Stimulated activated CD8-positive, alpha-beta memory T cell treated with anti-CD3 and anti-CD28 coated beads, Interleukin-12 subunit alpha, Interleukin-12 subunit beta, amount 100 ng/mL, for 1 hour (primary cell): ENCODE measurements at places on chromosomes 3 and 15.

DNA sequence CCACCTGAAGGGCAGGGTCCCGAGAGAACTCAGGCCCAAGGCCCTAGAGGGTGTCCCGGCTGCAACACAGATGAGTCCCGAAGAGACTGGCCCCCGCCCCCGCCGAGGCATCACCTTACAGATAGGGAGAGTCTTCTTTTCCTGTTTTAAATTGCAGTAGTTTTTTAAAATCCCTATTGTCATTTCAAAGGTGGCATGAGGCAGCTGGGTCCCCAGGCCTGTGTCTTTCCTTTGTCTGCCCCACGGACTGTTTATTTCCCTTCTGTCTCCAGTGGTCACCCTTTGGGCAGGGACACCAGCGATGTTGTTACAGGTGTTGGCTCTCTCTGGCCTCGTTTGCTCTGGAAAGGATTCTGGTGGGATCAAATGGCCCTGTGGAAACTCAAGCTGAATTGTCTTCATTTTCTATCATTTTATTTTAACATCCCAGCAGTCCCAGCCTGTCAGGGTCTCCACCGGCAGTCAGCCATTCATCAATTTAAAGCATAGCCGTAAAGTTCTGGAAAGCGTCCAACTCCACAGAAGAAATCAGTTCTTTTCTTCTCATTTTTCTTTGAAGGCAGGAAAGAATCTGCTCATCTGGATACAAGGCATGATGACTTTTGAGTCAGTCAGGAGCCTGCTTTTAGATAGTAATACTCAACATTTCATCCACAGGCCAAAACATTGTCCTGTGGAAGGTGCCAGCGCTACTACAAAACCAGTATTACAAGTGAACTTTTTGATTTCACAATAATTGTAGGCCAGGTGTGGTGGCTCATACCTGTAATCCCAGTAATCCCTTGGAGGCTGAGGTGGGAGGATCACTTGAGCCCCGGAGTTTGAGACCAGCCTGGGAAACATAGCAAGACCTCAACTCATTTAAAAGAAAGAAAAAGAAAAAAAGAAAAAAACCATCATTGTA lies 96.2 kb downstream of the HES1 start:
- no peak for DNase-seq

- DNase-seq = no peak
Measured at GRCh38 chr3:12443781-12444522, 40.3 kb upstream of the TSEN2 start.

DNA sequence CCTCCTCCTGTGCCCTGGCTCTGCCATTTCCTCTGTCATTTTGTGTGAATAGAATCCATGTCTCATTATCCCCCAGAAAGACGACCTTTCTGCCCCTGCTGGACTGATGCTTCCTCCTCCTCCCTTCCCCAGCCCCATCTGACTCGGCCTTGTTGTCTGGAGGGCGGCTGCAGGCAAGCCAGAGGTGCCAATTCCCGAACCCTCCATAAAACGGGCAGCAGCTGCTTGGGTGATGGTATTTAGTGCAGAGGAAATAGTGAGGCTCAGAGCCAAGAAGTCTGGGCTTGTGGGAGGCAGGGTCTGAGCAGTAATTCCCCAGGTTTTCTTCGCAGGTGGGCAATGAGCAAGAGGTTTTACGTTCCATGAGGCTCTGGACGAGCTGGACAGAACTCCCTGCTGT lies 71.2 kb downstream of the ITGA11 start:
- no peak for DNase-seq

DNA sequence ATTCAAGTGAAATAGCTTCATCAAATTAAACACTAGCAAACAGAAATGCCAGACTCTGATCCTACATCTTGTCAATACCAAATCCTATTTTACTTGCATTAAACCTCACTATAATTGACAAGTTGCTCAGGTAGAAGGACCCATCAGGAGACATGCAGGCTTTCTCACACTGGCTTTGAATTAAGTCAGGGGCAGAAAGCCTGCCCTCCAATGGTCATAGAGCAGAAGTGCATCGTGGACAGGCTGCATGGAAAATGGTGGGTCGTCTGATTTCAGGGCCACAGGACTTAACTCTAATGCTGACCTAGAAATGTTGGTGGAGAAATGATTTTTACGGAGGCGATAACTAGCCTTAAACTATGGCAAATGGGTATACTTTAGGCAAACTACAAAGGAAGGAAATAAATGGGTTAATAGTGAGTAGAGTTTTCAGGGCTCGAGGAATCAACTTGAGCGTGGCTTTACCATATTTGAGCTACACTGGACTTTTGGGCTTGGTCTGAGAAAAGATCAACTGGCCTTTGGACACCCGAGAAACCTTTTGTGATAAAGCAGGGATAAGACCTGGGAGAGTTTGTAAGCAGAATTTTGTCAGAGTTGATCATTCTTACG lies 283.9 kb downstream of the GRM7 start:
- DNase-seq = no peak

DNA sequence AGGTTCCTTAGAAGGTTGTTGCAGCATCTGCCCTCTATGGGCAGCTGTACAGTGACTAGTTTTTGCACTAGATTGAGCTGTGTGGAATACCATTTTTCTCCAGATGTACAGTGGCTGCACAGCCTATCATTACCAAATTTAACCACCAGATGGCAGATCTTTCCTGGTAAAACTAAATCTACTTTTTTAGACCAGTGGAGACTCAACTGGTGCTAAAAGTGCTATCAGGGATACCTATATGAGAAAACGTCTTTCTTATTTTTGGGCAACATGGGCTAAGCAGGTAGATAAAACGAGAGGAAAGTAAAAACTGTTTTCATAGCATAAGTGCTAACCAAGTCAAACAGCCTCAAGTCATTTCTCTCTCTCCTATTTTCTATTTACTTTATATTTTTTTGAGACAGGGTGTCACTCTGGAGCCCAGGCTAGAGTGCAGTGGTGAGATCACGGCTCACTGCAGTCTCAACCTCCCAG lies 21.2 kb downstream of the IGSF10 start:
- no peak for DNase-seq

DNA sequence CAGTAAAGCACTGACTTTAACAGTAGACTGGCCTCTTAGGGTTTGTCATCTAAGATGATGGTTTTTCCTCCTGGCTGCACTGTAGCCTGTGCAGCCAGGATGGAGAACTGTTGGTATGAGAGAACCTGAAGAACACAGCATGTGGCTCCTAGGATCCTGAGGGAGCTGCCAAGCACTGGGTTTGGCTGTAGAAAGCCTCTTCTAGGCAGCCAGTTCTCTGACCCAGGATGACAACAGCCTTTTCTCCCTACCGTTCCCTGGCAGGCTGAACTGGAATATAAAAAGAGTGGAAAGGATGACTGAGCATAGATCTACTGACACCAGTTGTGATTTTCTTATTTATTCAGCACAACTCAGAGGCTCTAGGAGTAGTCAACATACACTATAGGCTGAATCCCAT lies 34.3 kb upstream of the MANF start:
- DNase-seq = no peak

DNA sequence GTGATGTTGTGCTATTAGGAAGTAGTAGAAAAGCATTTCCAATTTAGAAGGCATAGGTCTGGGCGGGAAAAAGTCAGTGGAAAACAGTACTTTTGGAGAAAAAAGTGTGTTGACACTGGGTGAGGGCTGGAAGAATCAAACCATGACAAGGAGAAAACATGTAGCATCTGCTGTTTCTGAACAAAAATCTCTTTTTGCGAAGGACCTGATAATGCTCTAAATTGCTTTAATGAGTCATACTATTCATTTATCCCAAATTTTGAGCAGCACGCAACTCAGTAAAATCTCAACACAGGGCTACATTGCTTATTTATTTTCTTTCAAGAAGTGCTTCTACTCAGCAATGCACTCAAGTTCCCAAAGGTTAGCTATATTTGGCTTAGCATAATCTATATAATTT lies 292.7 kb downstream of the DIPK2A start:
- no peak for DNase-seq

GRCh38 chr15:39365873-39366272 lies 215.0 kb upstream of the THBS1 start:
- no peak for DNase-seq

GRCh38 chr3:23113455-23114171 lies 89.5 kb upstream of the UBE2E2 start:
- DNase-seq = no peak

- no peak for DNase-seq
Measured at GRCh38 chr3:169475978-169476698, 187.4 kb downstream of the MECOM start.

GRCh38 chr15:101501703-101502373 lies 12.3 kb upstream of the PCSK6 start:
- DNase-seq = peak; percentile 12

DNA sequence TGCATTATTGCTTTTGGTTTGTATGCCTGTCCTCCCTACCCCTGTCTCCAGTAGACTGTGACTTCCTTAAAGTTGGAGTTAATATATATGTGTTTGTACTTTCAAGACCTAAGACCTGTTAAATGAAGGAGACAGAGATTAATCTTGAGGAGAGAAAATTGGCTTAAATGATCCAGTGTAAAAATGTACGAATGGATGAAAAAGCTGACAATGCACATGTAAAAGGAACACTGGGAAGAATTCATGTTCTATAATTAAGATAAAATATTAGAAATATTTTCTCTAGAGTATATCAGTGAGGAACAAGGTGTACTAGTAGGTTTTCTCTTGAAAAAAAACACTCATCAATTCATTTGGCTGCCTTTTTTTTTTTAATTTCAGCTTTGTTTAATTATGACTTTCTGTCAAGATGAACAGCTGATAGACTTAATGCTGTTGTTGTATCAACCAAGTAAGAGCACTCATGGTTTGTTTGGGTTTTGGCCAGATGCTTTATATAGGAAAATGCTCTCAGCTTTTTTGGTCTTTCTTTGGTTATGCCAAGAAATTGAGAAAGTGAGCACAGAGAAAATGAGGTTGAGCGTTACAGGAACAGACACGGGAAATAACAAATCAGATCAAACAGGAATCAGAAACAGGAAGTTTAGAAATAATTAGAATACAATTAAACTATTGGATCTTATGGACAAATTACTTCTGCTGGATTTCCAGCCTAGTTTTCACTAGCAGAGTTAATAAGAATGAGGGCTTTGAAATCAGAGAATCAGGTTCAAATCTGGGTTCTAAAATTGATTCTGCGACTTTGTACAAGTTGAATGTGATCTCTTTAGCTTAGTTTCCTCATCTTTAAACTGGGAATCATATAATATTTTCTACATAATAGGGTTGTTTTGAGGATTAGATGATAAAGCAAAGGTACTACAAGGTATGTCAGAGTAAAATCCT lies 38.3 kb upstream of the AADAC start:
- DNase-seq = no peak

DNA sequence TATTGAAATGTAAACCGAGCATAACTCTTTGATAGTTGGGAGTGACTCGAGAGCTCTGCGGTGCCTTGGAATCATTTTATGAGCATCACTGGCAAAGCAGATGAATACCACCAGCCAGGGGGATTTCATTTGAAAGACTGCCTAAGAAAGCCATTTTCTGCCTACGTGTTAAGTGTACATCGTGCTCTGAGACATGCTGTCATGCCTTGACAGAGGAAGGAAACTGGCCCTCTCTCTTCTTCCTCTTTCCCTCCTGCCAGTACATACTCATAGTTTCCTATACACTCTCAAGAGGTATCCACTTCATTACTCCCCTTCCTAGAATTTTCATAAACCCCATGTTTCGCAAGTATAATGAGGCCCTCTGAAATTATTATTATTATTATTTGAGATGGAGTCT lies 8.8 kb downstream of the BCL2A1 start:
- DNase-seq = no peak

DNA sequence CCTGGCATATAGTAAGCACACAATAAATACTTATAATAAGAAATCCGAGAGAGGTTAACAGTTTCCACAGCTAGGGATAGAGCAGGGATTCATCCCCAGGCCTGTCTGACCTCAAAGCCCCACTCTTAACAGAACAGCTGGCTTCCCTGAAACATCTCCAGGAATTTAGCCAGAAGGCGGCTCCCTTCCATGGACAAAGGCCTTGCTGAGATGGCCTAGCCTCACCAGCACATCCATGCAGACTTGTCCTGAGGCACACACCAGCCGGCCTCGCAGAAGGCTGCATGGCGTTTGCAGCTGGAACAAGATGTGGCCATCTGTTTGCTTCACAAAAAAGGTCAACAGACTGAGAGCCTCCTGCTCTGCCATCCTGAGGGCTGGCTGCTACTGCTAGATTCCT lies 245.4 kb downstream of the SLCO3A1 start:
- no peak for DNase-seq

DNA sequence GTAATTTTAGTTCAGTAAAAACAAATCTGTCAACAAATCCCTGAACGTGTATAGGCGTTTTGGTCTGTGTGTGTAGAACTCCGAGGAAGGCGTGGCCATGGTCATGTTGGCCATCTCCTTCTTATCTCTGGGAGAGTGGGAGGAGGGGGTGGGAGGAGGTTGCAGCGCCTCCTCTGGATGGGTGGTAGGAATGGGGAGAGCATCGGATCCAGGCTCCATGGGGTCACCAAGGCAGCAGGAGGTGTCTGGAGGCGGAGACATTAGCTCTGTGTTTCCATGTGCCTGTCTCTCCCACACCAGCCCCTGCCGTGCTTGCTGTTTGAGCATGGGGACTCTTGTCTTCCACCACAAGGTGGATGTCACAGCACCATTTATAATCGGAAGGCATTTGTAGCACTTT lies 34.5 kb upstream of the TRPM1 start:
- no peak for DNase-seq

GRCh38 chr3:52383446-52383845 lies 61.5 kb downstream of the SEMA3G start:
- no peak for DNase-seq
